Pulmonary artery endothelial cell (primary cell): ENCODE measurements at places on chromosomes 5 and 9.

DNA sequence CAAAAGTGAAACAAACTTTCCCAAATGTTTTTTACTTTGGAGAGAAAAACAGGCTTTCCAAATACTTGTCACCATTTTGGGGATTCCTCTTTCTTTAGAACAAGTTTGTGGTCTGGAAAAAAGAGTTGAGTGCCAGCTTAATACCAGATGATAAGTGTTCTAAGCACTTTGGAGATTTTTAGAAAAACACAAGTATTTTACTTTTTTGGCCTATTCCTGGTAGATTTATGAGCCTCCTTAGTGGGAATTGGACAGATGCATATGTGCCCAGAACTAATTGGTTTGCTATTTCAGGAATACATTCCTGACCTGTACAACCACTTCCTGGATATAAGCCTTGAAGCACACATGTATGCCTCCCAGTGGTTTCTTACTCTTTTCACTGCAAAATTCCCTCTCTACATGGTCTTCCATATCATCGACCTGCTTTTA lies 40.5 kb downstream of the GPR21 start:
- DNase-seq: no peak

DNA sequence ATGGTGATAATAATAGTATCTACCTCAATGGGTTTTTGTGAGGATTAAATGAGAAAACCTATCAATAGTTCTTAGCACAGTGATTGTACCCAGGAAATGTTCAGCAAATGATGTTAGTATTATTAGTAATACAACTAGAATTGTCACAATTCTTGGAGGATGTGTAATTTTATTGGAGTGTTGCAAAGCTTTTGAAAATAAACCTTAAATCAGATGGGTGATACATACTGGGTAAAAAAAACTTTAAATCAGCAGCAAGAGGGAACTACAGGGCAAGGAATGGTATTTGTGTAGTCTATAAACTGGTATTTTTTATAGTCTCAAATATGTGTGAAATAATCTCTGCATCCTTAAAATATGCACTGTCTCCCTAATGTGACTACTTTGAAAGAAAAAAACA lies 371.6 kb downstream of the PIK3R1 start:
- no peak for DNase-seq

DNA sequence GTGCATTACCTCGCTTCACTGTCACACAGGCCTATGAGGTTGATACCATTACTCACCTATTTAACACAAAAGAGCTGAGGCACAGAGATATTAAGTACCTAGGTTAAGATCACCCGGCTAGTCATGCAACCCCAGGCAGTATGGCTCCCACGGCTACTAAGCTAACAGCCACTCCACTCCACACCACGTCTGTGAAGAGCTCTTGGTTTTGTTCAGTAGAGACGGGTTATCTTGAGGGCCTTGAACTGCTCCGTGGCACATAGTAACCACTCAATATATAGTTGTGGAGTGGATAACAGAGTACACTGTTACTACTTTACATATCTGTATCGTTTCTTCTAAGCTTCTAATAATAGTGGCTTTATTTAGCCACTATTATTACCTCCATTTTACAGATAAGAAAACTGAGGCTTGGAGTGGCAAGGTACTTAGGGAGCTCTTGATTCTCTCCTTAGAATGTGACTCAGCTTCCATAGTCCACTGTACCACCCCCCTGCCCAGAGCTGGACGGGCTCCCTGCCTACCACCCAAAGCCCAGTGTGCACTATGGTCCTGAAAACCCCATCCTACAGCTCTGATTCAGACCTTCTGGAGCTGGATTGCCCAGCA lies 1.0 kb upstream of the CORO2A start:
- DNase-seq: no peak

DNA sequence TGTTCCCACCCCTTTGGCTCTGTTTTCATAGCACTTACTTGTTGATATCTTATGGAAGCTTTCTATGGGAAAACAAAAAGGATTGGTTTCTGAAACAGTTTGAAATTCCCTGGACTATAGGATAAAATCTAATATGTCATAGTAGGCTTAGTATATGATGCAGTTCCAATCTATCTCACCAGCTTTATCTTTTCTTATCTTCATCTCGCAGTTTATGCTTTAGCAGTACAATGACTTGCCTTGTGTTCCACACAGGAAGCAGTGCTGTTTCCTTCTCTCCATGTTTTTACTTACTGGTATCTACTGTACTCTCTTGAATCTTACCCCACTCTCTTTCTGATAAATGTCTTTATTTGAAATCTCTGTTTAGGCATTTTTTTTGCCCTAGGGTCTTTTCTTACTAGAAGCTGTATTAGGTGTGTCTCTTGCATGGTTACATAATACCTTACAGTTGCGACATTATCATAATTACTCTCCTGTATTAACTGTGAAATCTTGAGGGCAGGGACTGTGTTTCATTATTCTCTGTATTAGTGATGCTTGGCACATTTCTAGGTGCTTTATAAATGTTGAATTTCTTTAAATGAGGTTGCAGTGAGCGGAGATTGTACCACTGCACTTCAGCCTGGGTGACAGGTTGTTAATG lies 76.3 kb downstream of the FOCAD start:
- peak; percentile 64 for DNase-seq

DNA sequence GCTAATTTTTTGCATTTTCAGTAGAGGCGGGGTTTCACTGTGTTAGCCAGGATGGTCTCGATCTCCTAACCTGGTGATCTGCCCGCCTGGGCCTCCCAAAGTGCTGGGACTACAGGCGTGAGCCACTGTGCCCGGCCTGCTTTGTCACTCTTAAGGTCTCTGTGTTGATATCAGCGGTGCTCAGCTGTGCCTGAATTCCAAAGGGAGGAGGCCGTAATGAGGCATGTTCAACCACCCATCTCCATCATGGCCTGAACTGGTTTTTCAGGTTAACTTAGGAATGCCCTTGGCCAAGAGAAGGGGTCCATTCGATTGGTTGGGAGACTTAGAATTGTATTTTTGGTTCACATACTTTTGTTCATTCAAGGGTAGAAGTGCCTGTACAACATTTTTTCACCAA lies 22.0 kb downstream of the HSD17B3 start:
- DNase-seq: no peak

- DNase-seq: no peak
Measured at GRCh38 chr5:111453747-111454146, 58.6 kb downstream of the STARD4 start.

- no peak for DNase-seq
Measured at GRCh38 chr9:6716766-6717165, 41.0 kb upstream of the KDM4C start.

- DNase-seq: no peak
Measured at GRCh38 chr5:134846641-134846960, 833 bp downstream of the C5orf24 start.

- no peak for DNase-seq
Measured at GRCh38 chr9:76887003-76887821, 18.7 kb downstream of the PRUNE2 start.

DNA sequence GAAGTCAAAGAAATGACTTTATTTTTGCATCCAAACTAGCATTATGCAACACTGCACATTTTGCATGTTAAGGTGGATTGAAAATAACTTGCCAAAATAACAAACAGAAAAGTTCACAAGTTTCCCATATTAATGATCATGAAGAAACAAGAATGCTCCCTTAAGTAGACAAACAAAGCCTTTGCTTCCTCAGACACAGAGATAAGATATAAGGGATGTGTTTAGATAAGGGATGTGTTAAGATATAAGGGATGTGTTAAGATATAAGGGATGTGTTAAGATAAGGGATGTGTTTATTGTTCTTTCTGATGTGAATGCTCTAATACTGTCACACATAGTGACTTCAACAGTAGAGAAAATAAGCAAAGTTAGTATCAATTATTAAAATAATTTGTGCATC lies 174.8 kb downstream of the GABRG2 start:
- no peak for DNase-seq

- DNase-seq: no peak
Measured at GRCh38 chr9:123597876-123598556, 242.0 kb downstream of the CRB2 start.
